ENCODE measurements at places on chromosomes 16 and 17. TPM values are rescaled to one million over a fixed set of nuclear protein-coding genes. Genes with fewer than 3 reads are reported as not detected.
A peak's percentile ranks its signal among the peaks of the same experiment; 100 is the strongest.

- no peak for DNase-seq
These were observed 28.4 kb upstream of the RBFOX1 start for GRCh38 chr16:7304279-7304678.

GRCh38 chr16:5851393-5851982, 753.9 kb upstream of the EEF2KMT start:
- no peak for DNase-seq

GRCh38 chr17:2030779-2031163, 818 bp downstream of the DPH1 start:
- DNase-seq: peak; percentile 76

GRCh38 chr17:41684035-41684434, 4.7 kb upstream of the EIF1 start:
- no peak for DNase-seq

MLYCD gene
- 14.0 TPM for polyA plus RNA-seq

NPTX1 gene
- polyA plus RNA-seq: 1.2 TPM

Data from psoas muscle (tissue), 8 donors.